ENCODE measurements at places on chromosomes 4 and X. TPM values are rescaled to one million over a fixed set of nuclear protein-coding genes. Genes with fewer than 3 reads are reported as not detected.

- H3K27me3 ChIP-seq: peaks cover 86% of the 10 kb centered on the region
- H3K4me1 ChIP-seq: peaks cover 20% of the 10 kb centered on the region
- peaks cover 9% of the 10 kb centered on the region for H3K36me3 ChIP-seq
- no peak overlapping the region for H3K27ac ChIP-seq
Measured at GRCh38 chr4:112521123-112522023, 5.4 kb upstream of the NEUROG2 start.

DNA sequence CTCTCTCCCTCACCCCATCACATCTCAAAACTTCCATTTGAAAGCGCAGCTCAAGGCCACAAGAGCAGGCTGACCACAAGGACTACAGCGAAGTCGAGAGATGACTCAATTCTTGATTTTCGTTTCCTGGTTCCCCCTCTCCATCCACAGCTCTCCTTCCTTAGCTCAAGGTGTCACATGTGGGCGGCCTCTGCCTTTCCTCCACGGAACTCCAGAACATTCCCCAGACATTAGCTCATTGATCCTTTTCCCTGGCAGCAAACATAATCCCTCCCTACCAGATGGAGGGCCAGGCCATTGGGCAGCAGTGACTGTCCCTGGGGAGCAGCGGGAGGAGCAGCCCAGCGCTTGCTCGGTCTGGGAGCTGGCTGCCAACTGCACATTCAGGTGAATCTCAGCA lies 56.3 kb downstream of the CCDC149 start:
- H3K4me1 ChIP-seq: peaks cover 53% of the 10 kb centered on the region
- no peak for DNase-seq
- H3K4me3 ChIP-seq: no peak overlapping the region
- peak overlapping the region; percentile 81 for H3K27ac ChIP-seq
- H3K27me3 ChIP-seq: no peaks in the 10 kb centered on the region

GRCh38 chr4:77014256-77014655 lies 61.5 kb downstream of the CCNI start:
- no peak overlapping the region for H3K4me3 ChIP-seq
- H3K27me3 ChIP-seq: no peaks in the 10 kb centered on the region
- DNase-seq: no peak
- H3K4me1 ChIP-seq: peaks cover 62% of the 10 kb centered on the region
- H3K27ac ChIP-seq: peak overlapping the region; percentile 76

GRCh38 chr4:131091896-131092295 lies 1995.9 kb downstream of the C4orf33 start:
- DNase-seq: no peak
- no peak overlapping the region for H3K4me3 ChIP-seq
- H3K4me1 ChIP-seq: no peaks in the 10 kb centered on the region
- H3K36me3 ChIP-seq: no peaks in the 10 kb centered on the region
- no peak overlapping the region for H3K27ac ChIP-seq

DNA sequence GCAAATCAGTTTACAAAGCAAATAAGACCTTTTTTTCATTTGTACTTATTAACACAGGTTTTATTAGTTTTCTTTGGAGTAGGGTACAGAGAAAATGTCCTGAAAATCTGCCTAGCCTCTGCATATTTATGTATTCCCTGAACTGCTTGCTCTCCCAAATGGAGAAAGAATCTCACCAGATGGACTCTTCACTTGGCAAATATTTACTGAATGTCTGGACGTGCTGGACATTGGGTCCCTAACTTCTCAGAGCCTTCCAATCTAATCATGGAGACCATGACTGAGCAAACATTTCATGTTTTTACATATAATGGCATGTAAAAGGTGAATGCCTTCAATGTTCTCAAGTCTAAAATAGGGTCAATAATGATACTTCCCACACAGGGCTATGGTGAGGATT lies 126.0 kb downstream of the CHRDL1 start:
- peaks cover 11% of the 10 kb centered on the region for H3K27me3 ChIP-seq
- peaks cover 3% of the 10 kb centered on the region for H3K4me1 ChIP-seq
- H3K4me3 ChIP-seq: no peak overlapping the region
- DNase-seq: no peak
- H3K36me3 ChIP-seq: no peaks in the 10 kb centered on the region

Gene MAP3K15
- total RNA-seq: not detected

Gene POU4F2
- total RNA-seq: not detected

Gene GATA1
- not detected for total RNA-seq

Measured in chondrocyte (in vitro differentiated cells).